Renal cortical epithelial cell (primary cell): ENCODE measurements at places on chromosomes 7 and 10. TPM values are rescaled to one million over a fixed set of nuclear protein-coding genes. Genes with fewer than 3 reads are reported as not detected.

Gene SPDYE9
- not detected in 2 replicates for total RNA-seq

- no peak for DNase-seq
Measured at GRCh38 chr7:131443496-131443895, 112.9 kb downstream of the PODXL start.

Gene PLEKHA8
- total RNA-seq: 19.6 and 24.7 TPM in 2 replicates

- peak; percentile 54 for DNase-seq
Measured at GRCh38 chr7:81501220-81501619, 268.6 kb downstream of the HGF start.

GRCh38 chr10:102241032-102241443 is 274 bp downstream of the PITX3 start:
- DNase-seq: no peak

DNA sequence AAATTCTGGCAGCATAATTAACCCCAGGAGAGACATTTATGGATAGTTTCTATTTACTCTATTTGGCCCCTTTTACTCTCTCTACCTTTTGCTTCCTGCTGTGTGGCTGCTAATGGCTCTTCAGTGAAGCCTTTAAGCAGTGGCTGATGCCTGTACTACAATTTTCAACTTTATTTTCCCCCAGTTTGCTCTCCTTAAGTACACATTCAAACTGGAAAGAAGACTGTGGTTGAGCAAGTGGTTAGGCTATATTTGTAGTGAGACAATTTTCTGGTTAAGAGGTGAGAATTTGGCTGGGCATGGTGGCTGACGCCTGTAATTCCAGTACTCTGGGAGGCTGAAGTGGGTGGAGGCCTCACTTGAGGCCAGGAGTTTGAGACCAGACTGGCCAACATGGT is 8.5 kb upstream of the RSBN1L start:
- DNase-seq: no peak

DNA sequence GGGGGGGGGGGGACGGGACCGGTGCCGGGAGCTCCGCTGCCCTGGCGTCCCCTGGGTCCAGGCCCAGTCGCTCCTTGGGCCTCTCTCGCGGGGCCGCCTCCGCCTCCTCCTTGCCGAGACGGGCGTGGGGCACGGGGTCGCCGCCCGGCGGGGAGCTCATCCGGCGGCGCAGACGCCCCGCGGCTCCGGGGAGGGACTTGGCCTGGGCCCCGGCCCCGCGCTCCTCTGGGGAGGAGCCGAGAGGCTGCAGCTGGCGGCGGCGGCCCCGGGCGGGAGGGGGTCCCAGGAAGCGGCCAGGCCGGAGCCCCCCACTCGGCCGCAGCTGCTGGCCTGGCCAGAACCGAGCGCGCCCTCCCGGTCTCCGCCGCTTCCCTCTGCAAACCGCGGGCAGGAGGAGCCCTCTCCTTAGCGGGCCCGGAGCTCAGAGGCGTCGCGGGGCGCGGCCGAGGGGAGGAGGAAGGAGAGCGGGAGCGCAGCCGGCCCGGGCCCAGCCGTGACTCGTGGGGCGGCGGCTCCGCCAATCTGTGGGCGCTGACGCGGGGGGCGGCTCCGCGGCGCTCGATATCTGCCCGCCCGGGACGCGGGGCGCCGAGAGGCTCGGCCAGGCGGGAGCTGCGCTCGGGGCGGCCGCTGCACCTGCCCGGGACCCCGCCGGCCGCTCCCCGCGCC is at the start of gene FAM20C:
Gene FAM20C, plus strand, starts transcription at position 591 of the 669 bp plus-strand sequence. CDS start 629 bp downstream, outside the sequence.
- peak; percentile 49 for DNase-seq

DNA sequence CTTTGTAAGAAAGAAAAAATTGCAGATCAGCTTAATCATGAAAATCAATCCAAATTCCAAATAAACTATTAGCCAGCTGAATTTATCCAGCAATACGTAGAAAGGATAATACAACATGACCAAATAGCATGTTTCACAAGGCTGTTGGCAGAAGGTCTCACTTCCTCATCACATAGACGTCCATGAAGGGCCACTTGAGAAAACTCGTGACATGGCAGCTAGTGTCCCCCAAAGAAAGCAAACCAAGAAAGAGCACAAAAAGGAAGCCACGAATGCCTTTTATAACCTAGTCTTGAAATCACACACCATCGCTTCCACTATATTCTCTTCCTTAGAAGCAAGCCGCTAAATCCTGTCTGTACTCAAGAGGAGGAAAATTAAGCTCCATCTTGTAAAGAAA is 105.6 kb upstream of the NRBF2 start:
- no peak for DNase-seq

Gene CRPPA
- 4.5 and 6.7 TPM in 2 replicates for total RNA-seq

GRCh38 chr7:110043519-110043918 is 1047.4 kb upstream of the LRRN3 start:
- DNase-seq: peak; percentile 2

Gene RALA
- 29.3 and 43.6 TPM in 2 replicates for total RNA-seq

Gene ANKRD22
- total RNA-seq: 0.05 and 1.0 TPM in 2 replicates

GRCh38 chr7:113308399-113308798 is 190.0 kb upstream of the SMIM30 start:
- DNase-seq: no peak

DNA sequence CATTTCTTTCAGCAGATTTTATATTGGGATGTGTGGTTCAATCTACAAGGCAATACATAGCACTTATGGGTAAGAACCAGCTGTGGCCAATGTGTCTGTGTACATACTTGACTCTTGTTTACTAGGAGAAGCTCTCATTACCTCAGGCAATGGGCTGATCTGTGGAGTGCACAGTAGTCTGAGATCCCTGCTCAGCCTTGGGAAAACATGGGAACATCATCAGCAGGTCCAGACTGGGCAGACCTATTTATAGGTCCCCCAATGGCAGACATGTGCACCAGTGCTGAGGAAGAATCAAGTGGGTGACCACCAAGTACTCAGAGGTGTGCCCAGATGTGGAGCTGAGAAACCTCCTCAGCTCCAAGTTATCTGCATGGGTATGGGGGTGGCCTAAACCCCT is 349.7 kb downstream of the KIF20B start:
- DNase-seq: no peak

Gene FAM25A
- not detected in 2 replicates for total RNA-seq

GRCh38 chr7:119724041-119724792 is 548.8 kb upstream of the KCND2 start:
- no peak for DNase-seq

DNA sequence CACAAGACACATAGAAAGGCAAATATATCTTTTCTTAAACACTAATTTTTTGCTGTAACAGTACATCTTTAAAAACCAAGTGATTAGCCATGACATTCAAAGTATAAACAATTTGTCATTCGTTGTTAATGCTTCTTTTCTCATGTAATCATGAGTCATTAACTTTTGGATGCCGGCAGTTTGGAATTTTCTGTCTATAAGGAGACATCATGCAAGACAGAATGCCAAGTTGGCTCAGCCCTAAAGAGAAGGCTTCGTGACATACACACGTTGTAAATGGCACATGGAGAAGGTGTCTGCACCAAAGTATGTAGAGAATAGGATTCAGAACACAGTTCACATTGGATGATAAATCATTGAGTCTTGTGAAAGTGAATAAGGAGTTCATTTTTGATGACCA is 35.9 kb downstream of the CCDC3 start:
- DNase-seq: no peak

GRCh38 chr7:138033241-138033640 is 31.4 kb upstream of the CREB3L2 start:
- DNase-seq: peak; percentile 51

DNA sequence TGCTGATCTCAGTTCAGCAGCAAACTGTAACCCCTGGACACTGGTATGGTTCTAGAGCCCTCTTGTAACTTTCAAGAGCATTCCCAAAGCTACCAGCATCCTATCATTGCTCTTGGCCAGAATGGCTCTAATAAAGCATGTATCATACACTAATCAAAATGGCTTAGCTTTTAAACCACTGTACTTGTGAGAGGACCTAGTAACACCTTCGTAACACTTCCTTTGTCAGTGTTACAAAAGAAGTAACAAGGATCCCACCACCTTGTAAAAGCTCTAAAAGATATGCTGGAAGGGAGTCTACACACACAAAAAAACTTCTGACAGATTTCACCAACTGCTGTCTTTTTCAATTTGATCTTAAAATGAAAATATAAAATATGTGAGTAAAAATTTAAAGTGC is 144.7 kb downstream of the ALOX5 start:
- no peak for DNase-seq

- no peak for DNase-seq
Measured at GRCh38 chr10:124168581-124168980, 75.2 kb upstream of the CHST15 start.

Gene GLI3
- total RNA-seq: 0.35 and 1.6 TPM in 2 replicates

- no peak for DNase-seq
Measured at GRCh38 chr10:1544929-1545328, 192.4 kb downstream of the ADARB2 start.

Gene FBXL13
- total RNA-seq: 3.5 and 4.3 TPM in 2 replicates

Gene ARHGAP12
- total RNA-seq: 44.3 and 50.5 TPM in 2 replicates

Gene C7orf57
- not detected in 2 replicates for total RNA-seq

GRCh38 chr7:110831419-110831818 is 259.5 kb upstream of the LRRN3 start:
- DNase-seq: no peak

Gene LRRTM3
- not detected in 2 replicates for total RNA-seq

Gene FAM200A
- 7.5 and 13.3 TPM in 2 replicates for total RNA-seq

GRCh38 chr7:97224316-97224715 is 106.8 kb downstream of the SDHAF3 start:
- no peak for DNase-seq

- no peak for DNase-seq
Measured at GRCh38 chr10:77565590-77566023, 72.0 kb downstream of the KCNMA1 start.

DNA sequence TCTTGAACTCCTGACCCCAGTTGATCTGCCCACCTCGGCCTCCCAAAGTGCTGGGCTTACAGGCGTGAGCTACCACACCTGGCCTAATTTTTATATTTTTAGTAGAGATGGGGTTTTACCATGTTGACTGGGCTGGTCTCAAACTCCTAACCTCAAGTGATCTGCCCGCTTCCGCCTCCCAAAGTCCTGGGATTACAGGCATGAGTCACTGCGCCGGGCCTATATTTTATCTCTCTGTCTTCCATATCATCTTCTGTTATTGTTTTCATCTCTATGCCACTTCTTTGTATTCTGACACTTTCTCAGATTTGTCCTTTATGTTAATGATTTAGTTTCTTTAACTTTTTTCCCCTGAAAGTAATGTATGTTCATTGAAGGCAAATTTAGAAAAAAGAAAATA is 55.0 kb upstream of the FMC1 start:
- DNase-seq: no peak

Gene PSD
- total RNA-seq: 0.17 and 3.5 TPM in 2 replicates

- peak; percentile 99 for DNase-seq
Measured at GRCh38 chr7:43647673-43648472, 65.0 kb downstream of the STK17A start.

Gene FRMD4A
- 8.5 and 18.6 TPM in 2 replicates for total RNA-seq

GRCh38 chr10:105025092-105025491 is 384.0 kb downstream of the SORCS3 start:
- no peak for DNase-seq

Gene TTYH3
- 52.4 and 163 TPM in 2 replicates for total RNA-seq

- no peak for DNase-seq
Measured at GRCh38 chr10:19812976-19813375, 3.3 kb upstream of the PLXDC2 start.

DNA sequence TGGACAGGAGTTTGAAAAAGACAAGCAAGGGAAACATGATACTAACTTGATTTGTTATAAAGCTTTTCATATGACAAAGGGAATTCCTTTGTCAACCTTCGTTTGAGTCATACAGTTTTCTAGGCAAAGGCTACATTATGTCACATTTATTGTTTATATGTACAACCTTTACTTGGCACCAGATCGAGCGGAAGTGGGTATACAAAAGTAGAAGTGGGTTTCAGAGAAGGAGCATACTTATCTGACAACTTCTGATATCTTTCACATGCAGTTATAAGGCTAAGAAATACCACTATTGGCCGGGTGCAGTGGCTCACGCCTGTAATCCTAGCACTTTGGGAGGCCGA is 11.0 kb downstream of the STMP1 start:
- DNase-seq: peak; percentile 32

Gene DHTKD1
- 32.1 and 46.9 TPM in 2 replicates for total RNA-seq

Gene AKR1C1
- total RNA-seq: 5.5 and 6.6 TPM in 2 replicates

Gene UTF1
- total RNA-seq: not detected in 2 replicates

DNA sequence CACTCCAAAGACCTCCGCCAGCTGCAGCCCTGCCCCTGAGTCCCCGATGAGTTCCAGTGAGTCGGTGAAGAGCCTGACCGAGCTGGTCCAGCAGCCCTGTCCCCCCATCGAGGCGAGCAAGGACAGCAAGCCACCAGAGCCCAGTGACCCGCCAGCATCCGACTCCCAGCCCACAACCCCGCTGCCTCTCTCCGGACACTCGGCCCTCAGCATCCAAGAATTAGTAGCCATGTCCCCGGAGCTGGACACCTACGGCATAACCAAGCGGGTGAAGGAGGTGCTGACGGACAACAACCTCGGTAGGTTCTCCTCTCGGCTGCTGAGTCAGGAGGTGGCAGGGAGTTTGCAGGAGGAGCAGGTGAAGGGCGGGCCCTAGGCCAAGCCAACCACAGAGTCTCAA is 59.3 kb upstream of the SH2B2 start:
- no peak for DNase-seq

DNA sequence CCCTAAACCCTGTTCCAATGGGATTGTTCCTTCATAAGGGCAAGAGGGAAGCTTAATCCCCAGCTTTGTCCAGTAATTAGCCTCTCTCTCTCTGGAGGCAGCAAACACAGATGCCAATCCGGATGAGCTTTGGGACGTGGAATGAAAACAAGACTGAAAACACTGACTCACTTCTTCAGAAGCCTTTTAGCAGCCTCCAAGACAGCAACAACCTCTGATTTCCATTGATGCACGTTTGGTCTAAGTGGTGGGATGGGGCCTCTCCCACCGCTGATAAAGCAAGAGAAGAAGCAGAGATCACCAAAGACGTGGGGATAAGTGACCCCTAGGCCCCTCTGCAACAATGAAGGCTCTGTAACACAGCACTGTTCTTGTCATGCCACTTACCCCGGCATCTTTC is 5.8 kb upstream of the GFRA1 start:
- no peak for DNase-seq

GRCh38 chr10:1037098-1037497 is 11.4 kb upstream of the IDI2 start:
- DNase-seq: no peak

DNA sequence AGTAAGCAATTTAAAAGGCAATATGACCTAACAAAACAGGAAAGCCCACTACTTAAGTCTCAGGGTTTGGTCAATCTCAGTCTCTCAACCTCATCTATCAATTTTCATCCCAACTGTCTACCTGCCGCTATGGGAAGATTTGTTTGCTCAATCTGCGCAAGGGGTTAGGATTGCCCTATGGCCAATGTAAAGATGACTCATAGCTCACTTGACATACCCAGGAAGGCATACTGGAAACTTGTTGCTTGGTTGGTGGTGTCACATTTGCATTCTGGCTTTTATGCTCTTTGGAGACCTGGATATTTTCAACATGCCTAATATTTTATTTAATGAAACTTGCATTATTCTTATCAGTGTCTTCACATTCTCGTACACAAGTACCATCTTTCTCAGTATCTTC is 78.1 kb upstream of the TMEM196 start:
- no peak for DNase-seq

GRCh38 chr7:44966731-44967538 is 11.9 kb downstream of the MYO1G start:
- no peak for DNase-seq

Gene DNAJC9
- 21.2 and 40.8 TPM in 2 replicates for total RNA-seq

- peak; percentile 62 for DNase-seq
Measured at GRCh38 chr10:113751181-113751732, at the start of gene PLEKHS1. TSS of gene PLEKHS1 (plus strand) at chr10:113751682. CDS start at chr10:113755278, 3,596 bp downstream.
